Osteoblast (primary cell): ENCODE measurements at places on chromosomes 4 and X.
A peak's percentile ranks its signal among the peaks of the same experiment; 100 is the strongest.

GRCh38 chr4:39154009-39154408, 28.3 kb upstream of the WDR19 start:
- no peak for DNase-seq

- DNase-seq = no peak
Observed at GRCh38 chr4:52880994-52881393, 18.9 kb downstream of the RASL11B start.

DNA sequence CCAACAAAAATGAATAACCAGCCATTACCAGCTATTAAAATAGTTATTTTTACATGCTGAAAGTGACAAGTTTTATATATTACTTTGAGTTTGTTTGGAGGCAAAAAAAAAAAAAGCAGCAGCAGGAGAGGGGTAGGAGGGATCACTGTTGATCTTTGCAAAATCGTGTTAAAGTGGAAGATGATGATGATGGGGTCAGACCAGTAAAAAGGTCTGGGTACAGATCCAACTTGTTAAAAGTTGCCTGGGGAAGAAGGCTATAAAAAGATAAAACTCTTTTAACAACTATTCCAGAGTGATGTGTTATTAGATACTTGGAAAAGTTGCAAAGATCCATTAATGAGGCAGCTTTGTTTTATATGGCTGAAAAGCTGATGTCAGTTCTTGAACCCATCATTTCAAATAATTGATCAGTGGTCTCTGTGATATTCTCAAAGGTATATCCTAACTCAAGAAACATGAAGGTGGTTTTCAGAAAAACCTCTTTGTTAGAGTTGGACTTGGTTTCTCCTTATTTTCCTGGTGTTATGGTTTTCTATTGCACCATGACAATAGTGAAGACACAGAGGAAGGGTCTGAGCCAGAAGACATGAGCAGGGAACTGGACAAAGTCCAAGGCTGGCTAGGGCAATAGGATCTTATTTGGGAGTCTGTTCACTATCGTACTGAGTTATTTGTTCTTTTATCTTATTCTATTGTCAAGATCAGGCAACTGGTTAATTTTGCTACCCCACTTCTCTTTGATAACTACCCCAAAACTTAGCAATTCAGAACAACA, 44.8 kb downstream of the EDNRA start:
- DNase-seq = no peak

DNA sequence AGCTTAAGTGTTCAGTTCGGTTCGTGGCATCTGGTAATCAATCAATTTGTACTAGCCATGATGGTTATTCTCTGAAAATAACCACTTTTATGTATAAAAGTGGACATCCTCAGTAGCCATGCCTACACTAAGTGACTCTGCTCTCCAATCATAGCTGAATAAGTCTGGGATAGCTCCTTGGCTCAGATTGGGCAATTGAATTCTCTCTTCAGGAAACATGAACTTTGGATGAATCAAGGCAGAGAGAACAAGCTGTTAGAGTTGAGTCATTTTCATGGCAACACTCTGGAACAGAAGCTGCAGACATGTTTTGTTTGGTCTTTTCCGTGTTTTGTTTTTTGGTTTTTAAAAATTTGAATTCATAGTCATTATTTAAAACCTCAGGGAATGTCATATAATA, 66.8 kb upstream of the TMEM164 start:
- no peak for DNase-seq

- no peak for DNase-seq
Observed at GRCh38 chr4:169334335-169334734, 63.6 kb upstream of the SH3RF1 start.

- no peak for DNase-seq
Observed at GRCh38 chr4:177568931-177569330, 126.7 kb upstream of the AGA start.

- DNase-seq = no peak
Observed at GRCh38 chrX:94216738-94217137, 542.7 kb downstream of the FAM133A start.

DNA sequence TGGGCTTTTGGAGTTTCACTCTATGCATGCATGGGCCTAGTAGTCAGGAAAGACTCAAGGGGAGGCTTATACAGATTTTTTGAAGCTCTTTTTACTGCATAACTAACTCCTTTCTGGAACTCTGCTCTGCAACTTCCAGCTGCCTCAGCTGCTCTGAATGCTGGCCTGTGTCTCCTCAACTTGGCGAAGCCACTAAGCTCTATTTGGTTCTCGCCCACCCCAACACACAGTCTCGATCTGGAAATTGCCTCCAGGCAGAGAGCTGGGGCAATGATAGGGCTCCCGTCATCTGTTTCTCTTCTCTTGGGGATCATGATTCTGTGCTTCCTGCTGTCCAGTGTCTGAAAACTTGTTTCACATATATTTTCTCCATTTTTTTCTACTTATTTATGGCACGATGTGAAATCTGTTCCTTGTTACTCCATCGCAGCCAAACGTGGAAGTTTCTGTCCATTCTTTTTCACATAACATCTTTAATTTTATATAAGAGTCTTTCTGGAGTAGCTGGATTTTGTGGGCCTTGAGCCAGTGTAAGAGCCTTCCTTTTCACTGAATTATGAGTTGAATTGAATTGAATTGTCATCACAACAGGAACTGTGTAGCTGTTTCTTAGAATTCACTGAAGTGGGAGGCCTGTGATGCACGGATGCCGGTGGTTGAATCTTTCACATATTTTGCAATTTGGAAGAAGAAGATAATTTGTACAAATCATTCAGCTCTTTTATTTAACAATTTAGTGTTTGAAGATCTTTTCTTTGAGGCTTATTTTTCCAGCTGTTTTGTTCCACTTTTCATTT, 9.0 kb downstream of the ZNF275 start:
- no peak for DNase-seq

DNA sequence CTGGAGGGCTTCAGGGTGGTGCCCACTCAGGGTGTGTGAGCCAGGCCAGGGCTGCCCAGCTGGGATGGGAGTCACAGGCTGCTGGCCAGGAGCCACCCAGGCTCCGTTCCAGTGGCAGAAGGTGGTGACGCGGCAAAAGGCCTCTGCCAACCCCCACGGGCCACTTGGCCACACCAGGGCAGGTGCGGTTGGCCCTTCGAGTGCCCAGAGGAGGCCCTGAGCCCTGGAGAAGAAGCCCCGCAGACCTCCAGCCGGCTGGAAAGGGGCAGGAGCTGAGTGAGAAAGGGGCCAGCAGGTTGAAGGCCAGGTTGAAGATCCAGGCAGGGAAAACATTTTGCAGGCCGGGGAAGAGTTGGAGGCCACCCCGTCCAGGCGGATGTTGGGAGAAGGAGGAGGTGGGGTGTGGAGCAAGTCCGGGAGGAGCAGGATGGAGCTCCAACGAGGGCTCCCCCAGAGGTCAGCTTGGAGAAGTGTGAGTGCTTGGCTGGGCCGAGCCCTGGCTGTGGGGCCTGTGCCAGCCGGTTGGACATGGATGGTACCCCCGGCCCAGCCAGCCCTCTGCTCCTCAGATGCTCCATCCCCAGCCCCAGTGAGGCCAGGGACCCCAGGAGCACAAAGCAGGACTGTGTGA, 2.8 kb upstream of the CPLX1 start:
- peak; percentile 96 for DNase-seq

- DNase-seq = peak; percentile 94
Observed at GRCh38 chr4:1345903-1346780, 866 bp upstream of the UVSSA start.

- DNase-seq = no peak
Observed at GRCh38 chrX:44456685-44457084, 86.0 kb downstream of the FUNDC1 start.

DNA sequence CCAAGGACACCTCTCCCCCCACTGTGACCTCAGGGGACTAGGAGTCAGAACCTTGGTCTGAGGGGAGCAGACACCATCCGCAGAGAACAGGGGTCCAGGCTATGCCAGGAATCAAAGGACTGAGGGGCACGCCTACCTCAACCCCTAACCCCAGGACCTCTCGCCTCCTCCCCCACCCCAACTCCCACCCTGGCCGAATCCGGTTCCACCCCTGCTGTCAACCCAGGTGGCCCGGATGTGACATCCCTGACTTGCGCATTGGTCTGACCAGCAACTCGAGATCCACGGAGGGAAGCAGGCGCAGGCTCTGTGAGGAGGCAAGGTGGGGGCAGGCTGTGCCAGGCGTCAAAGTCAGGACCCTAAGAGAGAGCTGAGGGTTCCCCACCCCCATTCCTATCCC, 468 bp upstream of the MAGEA4 start:
- no peak for DNase-seq

GRCh38 chr4:40978548-40978947, 228.8 kb downstream of the NSUN7 start:
- DNase-seq = no peak

- no peak for DNase-seq
Observed at GRCh38 chr4:158397781-158398180, 123.9 kb upstream of the RXFP1 start.

- peak; percentile 79 for DNase-seq
Observed at GRCh38 chrX:46325312-46325877, 219.8 kb downstream of the ZNF674 start.

- peak; percentile 31 for DNase-seq
Observed at GRCh38 chr4:5366421-5366820, 315.1 kb downstream of the STK32B start.

GRCh38 chrX:132216283-132216682, 3.0 kb downstream of the RAP2C start:
- no peak for DNase-seq

DNA sequence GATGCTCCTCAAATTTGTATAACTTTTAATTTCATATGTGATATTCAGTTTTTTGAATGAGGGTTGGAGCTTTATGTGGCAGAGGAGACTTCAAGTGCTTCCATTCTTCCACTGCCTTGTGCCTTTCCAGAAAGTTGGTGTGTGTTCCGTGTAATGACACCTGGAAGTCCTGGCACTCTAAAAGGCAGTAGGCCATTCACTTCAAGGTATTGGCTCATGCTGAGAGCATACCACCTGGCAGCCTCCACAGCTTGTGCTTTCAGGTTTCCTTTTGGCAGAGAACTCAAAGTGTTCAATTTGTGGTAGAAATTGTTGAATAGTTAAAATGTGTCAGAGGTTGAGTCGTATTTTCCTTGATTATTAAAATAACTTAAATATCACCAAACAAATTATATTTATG, 49.6 kb downstream of the GRIA2 start:
- DNase-seq = no peak

DNA sequence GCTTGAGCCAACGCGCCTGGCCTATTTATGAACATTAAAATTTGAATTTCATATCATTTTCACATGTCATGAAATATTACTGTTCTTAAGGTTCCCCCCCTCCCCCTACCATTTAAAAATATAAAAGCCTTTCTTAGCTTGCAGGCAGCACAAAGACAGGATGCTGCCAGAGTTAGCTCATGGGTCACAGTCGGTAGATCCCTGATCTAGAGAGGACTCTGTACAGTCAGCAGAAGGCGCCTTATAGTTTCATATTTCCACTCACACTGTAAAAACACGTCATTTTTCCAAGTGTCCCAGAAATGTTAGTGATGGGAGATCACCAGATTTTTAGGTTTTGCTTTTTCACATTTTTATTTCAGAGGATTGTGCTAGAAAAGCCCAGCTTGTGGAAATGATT, 12.2 kb downstream of the NOCT start:
- DNase-seq = no peak

DNA sequence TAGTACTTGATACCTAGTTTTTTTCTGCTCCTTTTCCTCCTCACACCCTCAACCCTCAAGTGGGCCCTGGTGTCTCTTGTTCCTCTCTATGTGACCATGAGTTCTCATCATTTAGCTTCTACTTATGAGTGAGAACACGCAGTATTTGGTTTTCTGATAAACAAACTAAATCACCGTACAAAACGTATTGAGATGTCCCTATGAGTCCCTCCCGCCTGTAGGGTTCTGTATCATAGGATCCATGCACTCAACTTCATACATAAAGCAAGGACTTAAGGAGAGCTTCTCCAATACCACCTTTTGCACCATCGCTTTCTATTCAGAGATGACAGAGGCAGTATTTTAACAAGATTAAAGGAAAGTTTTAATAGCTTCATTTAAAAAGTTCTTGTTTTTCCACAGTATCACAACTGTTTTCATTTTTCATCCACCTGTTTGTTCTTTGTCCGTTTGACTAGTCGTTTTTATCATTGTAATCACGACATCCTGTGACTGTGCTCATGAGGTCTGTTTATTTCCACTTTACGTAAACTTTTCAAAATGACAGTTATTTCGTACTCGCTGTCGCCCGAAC, 457 bp upstream of the RAB9A start:
- no peak for DNase-seq

DNA sequence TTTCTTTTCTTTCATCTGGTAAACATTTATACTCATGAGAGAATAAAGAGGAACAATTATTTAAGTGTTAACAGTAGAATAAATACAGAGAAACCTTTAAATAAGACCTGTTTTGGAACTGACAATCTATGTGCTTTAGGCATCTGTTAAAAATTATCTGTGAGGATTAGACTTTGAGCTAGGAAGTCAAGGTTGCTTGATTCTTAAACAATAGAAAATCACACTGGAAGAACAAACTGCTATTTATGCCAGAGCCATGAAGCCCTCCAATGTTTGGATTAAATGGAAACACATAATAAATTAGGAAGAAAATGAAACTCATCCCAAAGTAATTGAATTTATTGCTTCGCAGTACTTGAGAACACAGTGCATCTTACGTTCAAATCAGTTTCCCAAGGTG, 207.2 kb upstream of the NPY2R start:
- DNase-seq = no peak

DNA sequence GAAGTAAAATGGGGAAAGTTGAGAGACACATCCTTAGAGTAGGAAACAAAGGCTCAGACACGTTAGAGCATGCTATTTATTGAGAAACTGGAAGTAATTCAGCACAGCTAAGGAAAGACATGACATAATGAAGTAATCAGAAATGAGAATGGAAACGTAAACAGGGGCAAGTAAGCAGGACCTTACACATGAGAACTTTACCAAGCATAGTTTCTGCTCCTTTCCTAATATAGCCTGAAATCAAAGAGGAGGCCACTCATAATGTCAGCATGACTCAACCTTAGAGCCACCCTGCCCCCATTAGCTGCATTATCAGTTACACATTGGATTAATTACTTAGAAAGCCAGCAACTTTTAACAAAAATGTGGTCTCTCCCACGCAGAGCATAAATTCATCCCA, 558.3 kb upstream of the GRIA3 start:
- no peak for DNase-seq

- DNase-seq = no peak
Observed at GRCh38 chr4:92677805-92678204, 374.0 kb downstream of the GRID2 start.

- no peak for DNase-seq
Observed at GRCh38 chrX:48715876-48716502, 19.5 kb downstream of the SUV39H1 start.

GRCh38 chr4:80126435-80126834, 53.4 kb upstream of the ANTXR2 start:
- DNase-seq = no peak
